DMS79 treated with DMSO at 0.1 percent for 48 hours (cell line): ENCODE measurements at places on chromosomes 12 and 14.

- DNase-seq: peak; percentile 69
These were observed 6.5 kb upstream of the PRPH start for GRCh38 chr12:49288412-49288853.

GRCh38 chr12:89351489-89352241, 636 bp downstream of the DUSP6 start:
- DNase-seq: peak; percentile 46

DNA sequence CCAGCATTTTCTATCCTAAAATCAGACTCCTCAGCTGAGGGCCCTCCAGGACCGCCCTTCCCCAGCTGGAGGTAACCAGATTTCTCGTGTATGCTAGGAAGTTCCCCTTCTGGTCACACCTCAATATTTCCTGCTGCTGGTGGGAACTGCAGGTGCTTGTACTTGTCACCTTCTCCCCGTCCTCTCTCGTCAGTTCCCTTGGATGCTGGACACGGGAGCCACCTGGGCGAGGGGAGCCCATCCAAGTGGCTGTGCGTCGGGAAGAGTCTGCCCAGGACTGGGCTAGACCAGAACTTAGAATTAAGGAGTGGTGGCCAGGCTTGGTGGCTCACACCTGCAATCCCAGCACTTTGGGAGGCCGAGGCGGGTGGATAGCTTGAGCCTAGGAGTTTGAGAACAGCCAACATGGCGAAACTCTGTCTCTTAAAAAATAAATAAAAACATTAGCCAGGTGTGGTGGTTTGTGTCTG, 23.2 kb upstream of the KIF26A start:
- DNase-seq: no peak

DNA sequence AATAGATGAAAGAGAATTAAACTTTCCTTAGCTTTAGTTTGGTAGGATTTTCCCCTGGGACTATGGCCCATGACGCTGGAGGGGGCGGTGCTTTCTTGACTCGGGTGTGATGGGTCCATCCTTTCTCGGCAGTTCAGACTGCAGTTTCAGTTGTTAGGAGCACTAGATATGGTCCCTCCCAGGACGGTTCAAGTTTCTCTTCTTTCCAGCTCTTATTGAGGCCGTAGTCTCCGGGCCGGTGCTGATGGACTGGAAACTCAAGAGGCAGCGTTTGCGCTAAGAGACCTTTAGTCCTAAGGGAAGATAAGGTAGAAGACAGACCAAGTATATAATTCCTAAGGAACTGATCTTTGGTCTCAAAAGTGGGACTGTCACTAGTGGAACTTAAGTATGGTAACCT, 111.2 kb downstream of the RIN3 start:
- DNase-seq: no peak

- no peak for DNase-seq
These were observed 19.7 kb upstream of the ITPK1 start for GRCh38 chr14:93135399-93135798.
